Tibial nerve (tissue), 4 donors: ENCODE measurements at places on chromosomes 1 and 21.

GRCh38 chr1:231315887-231316286 is 21.8 kb downstream of the EXOC8 start:
- no peak for DNase-seq

DNA sequence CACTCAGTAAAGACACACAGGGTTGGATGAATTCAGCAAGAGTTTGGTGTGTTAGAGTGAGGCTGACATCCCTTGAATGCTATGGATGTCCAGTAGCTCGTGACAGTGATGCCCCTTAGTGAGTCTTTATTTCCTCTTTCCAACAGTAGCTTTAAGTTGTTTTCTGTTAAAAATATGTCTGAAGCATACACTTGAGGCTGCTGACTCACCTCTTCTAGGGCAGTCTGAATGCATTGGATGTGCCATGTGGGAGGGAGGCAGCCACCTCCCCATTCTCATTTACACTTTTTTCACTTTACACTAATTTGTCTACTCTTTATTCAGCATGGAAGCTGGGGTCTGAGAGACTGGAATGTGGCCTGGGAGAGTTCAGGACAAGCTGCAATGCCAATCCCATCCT is 17.6 kb downstream of the NOS1AP start:
- no peak for DNase-seq

GRCh38 chr1:117007719-117008013 is 6.1 kb downstream of the CD101 start:
- no peak for DNase-seq

DNA sequence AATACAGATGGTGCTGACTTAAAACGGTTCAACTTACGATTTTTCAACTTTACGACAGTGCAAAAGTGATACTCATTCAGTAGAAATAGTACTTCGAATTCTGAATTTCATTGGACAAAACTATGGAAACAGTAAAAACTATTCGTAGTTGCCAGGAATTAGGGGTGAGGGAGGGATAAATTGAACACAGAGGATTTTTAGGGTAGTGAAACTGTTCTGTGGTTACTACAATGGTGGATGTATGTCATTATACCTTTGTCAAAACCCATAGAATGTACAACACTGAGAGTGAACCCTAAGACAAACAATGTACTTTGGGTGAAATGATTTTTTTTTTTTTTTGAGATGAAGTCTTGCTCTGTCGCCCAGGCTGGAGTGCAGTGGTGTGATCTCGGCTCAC is 7.5 kb downstream of the DDR2 start:
- no peak for DNase-seq

DNA sequence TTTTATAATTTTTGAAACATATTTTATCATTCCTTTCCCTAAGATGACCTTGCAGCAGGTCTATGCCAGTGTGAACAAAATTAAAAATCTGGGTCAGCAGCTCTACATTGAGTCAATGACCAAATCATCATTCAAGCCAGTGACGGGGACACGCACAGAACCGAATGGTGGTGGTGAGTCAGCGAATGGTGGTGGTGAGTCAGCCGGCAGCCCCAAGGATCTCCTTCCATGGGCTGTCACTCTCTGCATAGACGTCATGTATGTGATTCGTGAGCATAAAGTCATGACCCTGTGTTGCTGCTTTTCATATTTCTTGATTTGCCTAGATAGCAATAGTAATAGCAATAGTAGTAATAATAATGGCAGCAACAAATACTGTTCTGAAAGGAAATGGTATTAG is 26.3 kb downstream of the PER3 start:
- no peak for DNase-seq

- DNase-seq = no peak
These were observed 149.7 kb downstream of the KAZN start for GRCh38 chr1:14748151-14748550.

DNA sequence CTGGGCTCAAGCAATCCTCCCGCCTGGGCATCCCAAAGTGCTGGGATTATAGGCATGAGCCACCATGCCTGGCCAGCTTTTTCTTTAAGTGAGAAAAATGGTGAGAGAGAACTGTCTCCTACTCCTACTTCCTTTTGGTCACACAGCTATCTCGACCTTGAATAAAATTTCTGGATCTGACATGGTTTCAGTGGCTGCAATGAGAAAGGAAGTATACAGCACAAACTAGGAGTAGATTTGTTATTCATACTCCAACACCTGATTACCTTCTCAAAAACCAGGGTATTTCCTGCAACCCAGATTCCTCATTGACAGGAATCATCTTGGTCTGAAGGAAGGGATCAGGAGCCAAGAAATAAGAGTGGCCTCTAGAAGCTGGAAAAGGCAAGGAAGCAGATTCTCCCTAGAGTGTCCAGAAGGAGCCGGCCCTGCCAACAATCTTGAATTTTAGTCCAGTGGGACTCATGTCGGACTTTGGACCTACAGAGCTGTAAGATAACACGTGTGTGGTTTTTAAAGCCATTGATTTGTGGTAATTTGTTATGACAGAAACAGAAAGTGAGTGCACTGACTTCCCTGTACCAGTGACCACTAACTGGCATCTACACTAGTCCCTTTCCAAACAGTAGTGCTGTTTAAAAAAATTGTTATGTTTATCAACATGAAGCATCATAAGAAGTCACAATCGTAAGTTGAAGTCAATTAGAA is 516.6 kb downstream of the SMYD3 start:
- DNase-seq = no peak

DNA sequence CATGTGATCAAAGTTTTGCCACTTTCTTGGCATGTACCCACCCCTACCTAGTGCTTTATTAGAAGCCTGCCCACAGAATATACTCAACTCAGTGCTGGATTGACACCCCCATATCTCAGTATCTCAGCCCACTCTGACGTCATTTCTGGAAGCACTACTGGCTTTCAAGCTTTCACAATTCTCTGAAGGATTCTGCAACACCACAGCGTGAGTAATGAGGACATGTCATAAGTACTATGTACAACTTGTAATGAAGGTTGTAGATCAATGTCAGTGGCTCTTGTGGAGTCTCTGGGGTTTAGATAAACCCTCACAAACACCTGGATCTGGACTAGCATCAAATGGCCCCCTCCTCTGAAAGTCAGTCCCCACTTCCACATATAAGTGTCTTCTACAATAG is 57.2 kb downstream of the TNFSF4 start:
- DNase-seq = no peak

DNA sequence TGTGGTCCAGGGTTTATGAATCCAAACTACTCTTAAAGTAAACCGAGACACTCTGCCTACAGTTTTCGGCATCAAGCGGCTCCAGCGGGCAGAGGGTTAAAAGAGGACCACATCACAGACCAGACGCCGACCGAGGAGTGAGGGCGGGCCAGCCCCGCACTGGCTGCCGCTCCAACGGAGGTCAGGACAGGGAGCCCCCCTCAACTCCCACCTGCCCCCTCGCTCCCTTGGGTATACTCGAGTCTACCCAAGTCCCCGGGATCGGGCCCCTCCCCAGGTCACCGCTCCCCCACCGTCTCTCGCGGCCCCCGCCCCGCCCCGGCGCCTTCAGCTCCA is 312 bp downstream of the ARNT start:
- DNase-seq = no peak

GRCh38 chr1:111538343-111539025 is 35.1 kb upstream of the ADORA3 start:
- no peak for DNase-seq

GRCh38 chr21:37276377-37276776 is 9.2 kb upstream of the VPS26C start:
- no peak for DNase-seq
